A549 treated with RU486 at 1 μM for 4 hours (cell line): ENCODE measurements at places on chromosomes 3 and 15. TPM values are rescaled to one million over a fixed set of nuclear protein-coding genes. Genes with fewer than 3 reads are reported as not detected.

The CLEC3B gene
- 0.25 TPM in 1 of 5 replicates, not detected in the others for total RNA-seq

The SH2D7 gene
- total RNA-seq, result not detected in 5 replicates

The COLQ gene
- 0.19 to 0.53 TPM (median 0.36 TPM) in 5 replicates for total RNA-seq

The KLHL6 gene
- not detected in 5 replicates for total RNA-seq

The NTRK3 gene
- total RNA-seq, result 15.9 to 26.2 TPM (median 21.7 TPM) in 5 replicates

The RBP2 gene
- not detected in 5 replicates for total RNA-seq

The SLC49A4 gene
- total RNA-seq, result 10.7 to 16.4 TPM (median 14.3 TPM) in 5 replicates

The CCPG1 gene
- total RNA-seq, result 30.6 to 40.6 TPM (median 38.8 TPM) in 5 replicates

The STXBP5L gene
- total RNA-seq, result not detected in 5 replicates

The WWTR1 gene
- 112 to 122 TPM (median 119 TPM) in 5 replicates for total RNA-seq

The FILIP1L gene
- total RNA-seq, result 0.10 to 0.24 TPM (median 0.19 TPM) in 5 replicates

The SOX14 gene
- total RNA-seq, result not detected in 5 replicates

The HIGD2B gene
- not detected in 5 replicates for total RNA-seq

The PLA2G4E gene
- not detected in 5 replicates for total RNA-seq

The AGBL1 gene
- not detected in 5 replicates for total RNA-seq

The SPINK8 gene
- total RNA-seq, result not detected in 5 replicates

The TICRR gene
- total RNA-seq, result 10.8 to 14.5 TPM (median 13.7 TPM) in 5 replicates

The SAXO2 gene
- total RNA-seq, result 1.9 to 3.4 TPM (median 2.6 TPM) in 5 replicates

The TNIK gene
- total RNA-seq, result 1.9 to 3.1 TPM (median 2.3 TPM) in 5 replicates

The PLAAT1 gene
- not detected in 5 replicates for total RNA-seq

The SV2B gene
- total RNA-seq, result 0.02 to 0.10 TPM (median 0.04 TPM) in 3 of 5 replicates, not detected in the others

The FGF7 gene
- not detected in 5 replicates for total RNA-seq

The RASL12 gene
- total RNA-seq, result 0.09 to 0.15 TPM (median 0.12 TPM) in 5 replicates

The C3orf62 gene
- 1.4 to 2.4 TPM (median 2.1 TPM) in 5 replicates for total RNA-seq

The VIPR1 gene
- 0.48 to 0.90 TPM (median 0.68 TPM) in 5 replicates for total RNA-seq

The LMLN gene
- total RNA-seq, result 1.8 to 2.7 TPM (median 2.2 TPM) in 5 replicates

The SLC51B gene
- total RNA-seq, result 12.4 to 18.4 TPM (median 14.3 TPM) in 5 replicates

The SLCO2A1 gene
- 0.06 to 0.10 TPM in 2 of 5 replicates, not detected in the others for total RNA-seq

The CCR3 gene
- not detected in 5 replicates for total RNA-seq
